Frontal cortex (tissue), 4 donors: ENCODE measurements at places on chromosomes 5 and 9. TPM values are rescaled to one million over a fixed set of nuclear protein-coding genes. Genes with fewer than 3 reads are reported as not detected.

DNA sequence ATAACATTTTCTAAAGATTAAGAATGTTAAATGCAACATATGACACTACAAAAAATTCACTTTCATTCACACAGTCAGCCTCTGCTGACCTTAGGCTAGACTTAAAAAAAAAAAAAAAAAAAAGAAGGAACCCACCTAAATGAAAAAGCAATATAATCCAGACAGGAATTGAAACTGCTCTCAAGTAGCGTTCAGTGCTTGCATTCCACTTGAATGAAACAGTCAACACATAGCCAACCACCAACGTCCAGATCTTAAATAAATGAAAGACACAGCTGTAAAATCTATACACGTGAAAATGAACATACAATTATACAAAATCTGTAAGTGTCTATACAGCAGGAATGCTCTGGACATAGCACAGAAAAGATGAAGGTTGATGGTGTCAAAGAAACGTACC, 11.4 kb downstream of the TMEM245 start:
- DNase-seq: no peak

DNA sequence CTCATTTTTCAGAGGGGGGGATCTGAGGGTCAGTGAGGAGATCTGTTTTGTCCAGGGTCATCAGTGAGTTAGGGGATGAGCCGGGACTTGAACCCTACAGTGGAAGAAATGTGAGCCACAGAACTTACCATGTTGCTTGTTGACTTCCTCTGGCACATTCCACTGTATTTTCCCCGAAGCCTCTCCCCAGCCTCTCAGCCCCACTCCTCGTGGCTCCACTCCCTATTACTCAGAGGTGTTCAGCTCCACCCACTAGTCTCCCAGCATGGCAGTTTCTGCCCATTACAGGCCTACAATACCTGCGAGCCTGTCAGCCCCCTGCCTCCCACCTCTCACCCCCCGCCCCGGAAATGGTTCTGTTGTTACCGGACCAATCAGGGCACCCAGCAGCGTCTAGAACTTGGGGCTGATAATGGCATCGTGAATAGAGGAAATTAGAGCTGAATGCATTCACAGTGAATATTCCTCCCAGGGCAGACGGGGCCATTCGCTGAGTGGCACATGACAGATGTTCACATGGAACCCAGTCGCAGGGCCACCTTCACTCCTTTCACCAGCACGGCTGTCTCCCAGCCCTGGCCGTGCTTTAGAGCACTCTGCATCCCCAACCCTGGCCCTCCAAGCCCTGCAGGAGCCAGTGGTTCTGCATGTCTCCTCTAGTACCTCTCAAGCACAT, 81.6 kb downstream of the KCNIP1 start:
- no peak for DNase-seq

DNA sequence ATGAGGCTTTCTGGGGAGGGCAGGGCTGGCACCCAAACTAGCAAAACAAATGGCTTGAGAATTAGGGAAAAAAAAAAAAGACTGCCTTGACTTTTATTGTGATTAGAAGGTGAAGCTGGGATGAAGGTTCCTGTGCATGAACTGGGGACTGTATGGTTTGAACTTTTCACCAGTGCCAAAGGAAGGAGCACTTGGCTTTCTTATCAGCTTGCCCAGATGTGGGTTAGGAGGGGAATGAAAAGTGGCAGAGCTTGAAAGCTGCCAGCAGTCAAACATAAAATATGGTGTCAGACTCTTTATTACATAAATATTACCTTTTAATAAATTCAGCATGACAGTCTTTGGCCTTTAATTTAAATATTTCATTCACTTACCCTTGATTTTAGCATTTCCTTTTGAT, 182.5 kb downstream of the PSAT1 start:
- no peak for DNase-seq

GRCh38 chr5:169037466-169037865, 263.5 kb downstream of the SLIT3 start:
- no peak for DNase-seq

DNA sequence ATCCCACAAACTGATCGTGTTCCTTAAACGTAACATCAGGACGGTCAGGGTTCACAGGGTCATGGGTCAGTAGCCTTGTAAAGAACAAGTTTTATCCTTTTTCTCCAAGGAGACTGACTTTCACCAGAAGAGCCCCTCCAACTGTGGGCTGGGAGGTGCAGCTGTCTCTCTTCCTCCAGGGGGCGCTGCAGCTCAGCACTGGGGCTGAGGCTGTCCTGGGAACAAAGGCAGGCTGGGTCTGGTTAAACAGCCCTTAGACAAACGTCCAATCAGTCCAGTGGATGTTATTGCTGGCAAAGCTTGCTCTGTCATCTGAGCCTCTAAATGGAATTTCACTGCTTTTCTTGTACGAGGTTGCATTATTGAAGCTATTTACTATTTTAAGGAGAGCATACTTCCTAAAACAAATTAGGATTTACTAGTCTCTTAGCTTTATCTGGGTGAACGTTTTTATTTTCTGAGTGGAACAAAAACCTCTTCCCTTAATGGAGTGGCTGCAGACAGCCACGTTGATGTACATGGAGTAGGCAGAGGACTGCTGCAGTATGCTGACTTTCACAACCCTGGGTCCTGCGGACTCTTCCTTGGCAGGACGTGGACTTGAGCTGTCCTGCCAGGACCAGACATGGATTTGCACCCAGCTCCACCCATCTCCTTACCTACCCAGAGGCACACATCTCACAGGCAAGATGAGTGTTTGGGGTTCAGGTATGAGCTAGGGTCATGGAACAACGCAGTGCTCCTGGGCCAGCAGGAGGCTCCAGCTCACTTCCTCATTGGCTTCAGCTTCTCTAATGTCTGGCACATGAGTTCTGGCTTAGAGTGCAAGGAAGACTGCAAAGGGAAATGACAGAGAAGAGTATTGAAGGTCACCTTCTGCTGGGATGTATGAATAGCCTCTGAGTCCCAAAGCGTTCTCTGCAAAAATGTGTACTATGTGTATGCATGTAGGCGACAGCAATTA, 7.8 kb downstream of the EXOSC2 start:
- no peak for DNase-seq

GRCh38 chr5:179274321-179275315, 70.6 kb downstream of the ADAMTS2 start:
- DNase-seq: no peak

GRCh38 chr5:73893813-73894212, 267.8 kb downstream of the ARHGEF28 start:
- no peak for DNase-seq

GRCh38 chr5:9421884-9422283, 124.0 kb downstream of the SEMA5A start:
- no peak for DNase-seq

Gene ZNF354C
- 55.0 TPM for total RNA-seq

Gene PDE6A
- total RNA-seq: not detected

Gene SURF6
- 18.8 TPM for total RNA-seq
